Fibroblast of skin of right quadriceps (primary cell): ENCODE measurements at places on chromosomes 11 and 22.

DNA sequence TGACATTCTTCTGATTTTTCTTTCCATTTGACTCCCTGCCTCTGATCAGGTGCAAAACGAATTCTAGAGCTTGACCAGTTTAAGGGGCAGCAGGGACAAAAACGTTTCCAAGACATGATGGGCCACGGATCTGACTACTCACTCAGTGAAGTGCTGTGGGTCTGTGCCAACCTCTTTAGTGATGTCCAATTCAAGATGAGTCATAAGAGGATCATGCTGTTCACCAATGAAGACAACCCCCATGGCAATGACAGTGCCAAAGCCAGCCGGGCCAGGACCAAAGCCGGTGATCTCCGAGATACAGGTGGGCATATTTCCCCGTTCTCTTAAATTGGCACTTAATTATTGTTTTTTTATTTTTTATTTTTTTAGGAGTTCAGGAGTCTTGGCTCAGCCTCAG is 15.4 kb downstream of the XRCC6 start:
- no peak for DNase-seq

DNA sequence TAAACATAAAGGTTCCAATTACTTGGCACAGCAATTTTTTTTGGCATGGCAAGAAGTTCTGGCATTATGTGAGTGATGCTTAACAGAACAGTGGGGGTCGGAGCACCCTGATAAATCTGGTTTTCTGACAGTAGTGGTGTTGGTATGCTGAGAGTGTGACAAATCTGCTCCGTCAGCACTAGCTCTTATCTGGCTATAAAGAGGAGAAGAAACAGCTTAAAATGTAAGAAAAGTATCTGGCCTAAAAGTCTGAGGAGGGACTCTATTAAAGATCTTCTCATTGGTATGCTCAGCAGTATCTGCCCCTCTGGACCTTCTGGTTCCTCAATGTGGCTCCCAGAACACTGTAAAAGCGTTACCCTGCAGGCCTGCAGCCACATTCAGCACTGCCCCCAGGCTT is 137.4 kb downstream of the PLEKHA7 start:
- DNase-seq = no peak

DNA sequence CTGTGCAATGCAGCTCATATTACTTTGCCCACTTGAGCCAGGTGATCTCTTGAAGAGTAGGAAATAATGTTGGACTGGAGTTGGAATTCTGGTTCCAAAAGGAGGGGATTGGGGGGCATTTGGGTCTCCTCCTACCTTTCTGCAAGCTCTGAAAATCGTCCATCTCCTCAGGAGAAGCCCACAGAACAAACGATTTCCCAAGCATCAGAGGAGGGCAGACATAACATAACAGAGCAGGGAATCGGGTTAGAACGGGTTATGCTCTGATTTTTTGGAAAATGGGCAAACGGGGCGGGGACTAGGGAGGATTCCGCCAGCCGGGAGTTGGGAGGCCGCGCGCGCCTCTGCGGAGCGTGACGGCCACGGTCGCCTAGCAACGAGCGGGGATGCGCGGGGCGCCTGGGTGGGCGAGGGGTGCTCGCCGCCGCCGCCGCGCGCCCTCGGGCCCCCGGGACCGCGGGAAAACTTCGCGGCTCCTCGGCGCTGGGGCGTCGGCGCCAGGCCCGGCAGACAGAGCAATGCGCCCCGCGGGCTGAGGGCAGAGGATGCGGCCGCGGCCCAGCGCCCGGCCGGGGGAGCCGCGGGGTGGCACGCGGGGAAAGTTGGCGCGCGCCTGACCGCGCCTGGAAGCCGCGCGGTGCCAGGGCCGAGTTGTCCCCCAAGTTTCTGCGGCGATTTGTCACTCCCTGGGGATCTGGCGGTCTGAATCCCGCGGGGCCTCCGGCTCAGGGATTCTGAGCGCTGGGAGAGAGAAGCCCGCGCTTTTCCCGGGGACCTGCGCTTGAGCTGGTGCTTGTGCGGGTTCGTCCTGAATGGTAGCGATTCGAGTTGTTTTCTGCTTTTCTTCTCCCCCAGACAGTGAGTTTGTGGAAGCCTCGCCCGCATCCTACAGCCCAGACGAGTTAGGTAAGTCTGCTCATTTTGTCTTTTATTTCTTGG is 27.8 kb upstream of the AMOTL1 start:
- no peak for DNase-seq

- no peak for DNase-seq
Measured at GRCh38 chr22:32920734-32921133, 119.2 kb downstream of the TIMP3 start.

GRCh38 chr11:97118614-97119200 is 728.9 kb downstream of the JRKL start:
- no peak for DNase-seq

- DNase-seq = no peak
Measured at GRCh38 chr11:64566915-64567891, 23.8 kb upstream of the SLC22A12 start.

GRCh38 chr11:108931168-108931567 is 266.3 kb downstream of the DDX10 start:
- peak; percentile 45 for DNase-seq

- no peak for DNase-seq
Measured at GRCh38 chr11:108853864-108854263, 189.0 kb downstream of the DDX10 start.

DNA sequence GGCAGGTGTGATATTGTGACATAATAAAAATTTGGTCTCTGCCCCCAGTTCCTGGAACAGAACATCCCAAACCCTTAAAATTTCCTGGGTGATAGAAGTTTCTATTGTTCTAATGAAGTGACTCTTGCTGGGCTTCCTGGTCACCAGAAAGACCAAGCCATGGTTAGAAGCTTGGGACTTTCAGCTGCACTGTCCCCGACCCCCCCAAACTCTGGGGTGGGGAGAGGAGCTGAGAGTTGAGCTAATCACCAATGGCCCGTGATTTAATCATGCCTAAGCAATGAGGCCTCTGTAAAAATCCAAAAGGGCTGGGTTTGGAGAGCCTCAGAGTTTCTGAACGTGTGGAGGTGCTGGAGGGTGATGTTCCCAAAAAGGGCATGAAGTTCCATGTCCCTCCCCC is 54.8 kb upstream of the FTH1 start:
- DNase-seq = no peak

- no peak for DNase-seq
Measured at GRCh38 chr22:40648386-40648785, 11.9 kb upstream of the MRTFA start.

DNA sequence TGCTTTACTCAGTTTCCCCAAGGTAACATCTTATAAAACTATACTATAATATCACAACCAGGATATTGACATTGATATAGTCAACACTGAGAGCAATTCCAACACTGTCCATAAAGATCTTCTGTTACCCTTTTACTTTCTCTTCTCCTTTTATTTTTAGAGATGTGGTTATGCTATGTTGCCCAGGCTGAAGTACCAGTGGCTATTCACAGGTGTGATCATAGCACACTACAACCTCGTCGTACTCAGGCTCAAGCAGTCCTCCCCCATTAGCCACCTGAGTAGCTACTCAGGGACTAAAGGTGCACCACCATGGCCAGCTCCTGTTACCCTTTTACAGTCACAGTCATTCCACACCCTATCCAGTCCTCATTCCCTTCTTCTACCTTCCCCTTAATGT is 119.7 kb downstream of the CWF19L2 start:
- DNase-seq = no peak

DNA sequence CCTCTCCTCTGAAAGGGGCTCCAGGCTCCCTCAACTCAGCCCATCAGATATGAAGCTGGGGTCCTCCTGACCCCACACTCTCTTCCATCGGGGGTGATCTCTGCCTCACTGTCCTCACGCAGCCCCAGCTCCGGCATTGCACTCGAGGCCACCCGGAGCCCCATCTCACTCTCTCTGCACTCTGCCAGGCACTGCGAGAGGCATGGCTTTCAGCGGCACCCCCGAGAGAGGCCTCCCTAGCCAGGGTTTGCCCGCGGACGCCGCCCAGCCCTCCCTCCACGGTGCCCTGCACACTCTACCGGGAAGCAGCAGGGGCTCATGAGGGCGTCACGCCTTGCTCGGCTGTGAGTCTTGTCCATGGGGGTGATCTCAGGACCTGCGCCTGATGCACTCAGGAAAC is 436.2 kb downstream of the BRD1 start:
- DNase-seq = no peak

DNA sequence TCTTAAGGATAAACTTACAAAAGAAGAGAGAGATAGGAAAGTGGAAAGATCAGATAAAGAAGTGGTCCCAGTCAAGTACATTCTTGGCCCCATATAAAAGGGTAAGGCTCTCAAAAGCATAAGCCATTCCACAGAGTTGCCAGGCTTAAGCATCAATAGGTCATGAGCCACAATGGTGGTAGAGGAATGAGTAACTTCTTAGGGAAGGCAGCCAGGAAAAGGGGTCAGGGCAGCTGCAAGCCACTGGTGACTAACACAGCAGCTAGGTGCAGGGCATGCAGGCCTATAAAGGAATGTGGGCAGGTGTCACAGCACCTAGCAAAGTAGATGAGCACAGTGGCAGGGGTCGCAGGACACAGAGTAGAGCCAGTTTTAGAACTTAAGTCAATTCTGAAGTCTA is 302.6 kb upstream of the FAT3 start:
- no peak for DNase-seq

DNA sequence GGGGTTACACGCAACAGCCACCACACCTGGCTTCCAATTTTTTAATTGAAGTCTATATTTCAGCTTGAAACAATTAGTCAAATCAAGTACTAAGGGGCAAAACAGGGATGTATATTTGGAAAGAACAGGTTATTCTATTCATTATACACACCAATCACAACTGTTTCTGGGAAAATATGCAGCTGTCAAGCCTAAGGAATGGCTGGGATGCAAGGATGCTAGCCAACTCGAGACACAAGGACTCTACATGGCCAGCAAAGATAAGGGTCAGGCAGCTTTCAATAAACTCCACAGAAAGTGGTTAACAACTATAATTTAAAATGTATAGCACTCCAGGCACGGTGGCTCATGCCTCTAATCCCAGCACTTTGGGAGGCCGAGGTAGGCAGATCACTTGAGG is 126.8 kb upstream of the APOA1 start:
- no peak for DNase-seq

- DNase-seq = peak; percentile 27
Measured at GRCh38 chr22:40547729-40548143, 88.8 kb downstream of the MRTFA start.

DNA sequence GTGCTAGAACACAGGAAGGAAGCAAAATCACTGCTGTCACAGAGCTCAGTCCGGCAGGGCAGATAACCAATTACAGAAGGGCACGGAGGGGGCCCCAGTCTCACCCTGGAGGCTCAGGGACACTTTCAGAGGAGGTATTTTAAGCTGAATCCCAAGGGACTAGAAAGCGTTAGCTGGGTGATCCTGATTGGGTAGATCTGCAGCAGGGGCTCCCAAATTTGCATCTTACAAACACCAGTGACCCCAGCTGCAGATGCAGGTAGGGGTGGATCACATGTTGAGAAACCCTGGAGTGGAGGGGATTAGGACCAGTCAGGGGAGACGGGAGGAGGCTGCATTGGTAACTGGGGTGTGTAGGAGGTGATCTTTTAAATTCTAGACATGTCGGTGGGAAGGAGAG is 91.4 kb downstream of the CSNK2A3 start:
- no peak for DNase-seq

DNA sequence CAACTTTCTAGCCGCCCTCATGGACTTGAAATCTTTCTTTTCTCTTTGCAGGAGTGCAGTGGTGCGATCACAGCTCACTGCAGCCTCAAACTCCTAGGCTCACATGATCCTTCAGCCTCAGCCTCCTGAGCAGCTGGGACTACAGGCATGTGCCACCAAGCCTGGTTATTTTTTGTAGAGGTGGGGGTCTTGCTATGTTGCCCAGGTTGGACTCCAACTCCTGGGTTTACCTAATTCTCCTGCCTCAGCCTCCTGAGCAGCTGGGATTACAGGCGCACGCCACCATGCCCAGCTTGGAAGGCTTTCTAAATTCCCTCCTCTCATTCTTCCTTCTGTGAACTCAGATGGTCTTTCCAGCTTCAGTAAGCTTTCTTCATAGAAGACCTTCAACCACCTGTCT is 4.7 kb upstream of the APOA1 start:
- no peak for DNase-seq

- no peak for DNase-seq
Measured at GRCh38 chr11:119297938-119298337, 19.0 kb downstream of the MCAM start.

DNA sequence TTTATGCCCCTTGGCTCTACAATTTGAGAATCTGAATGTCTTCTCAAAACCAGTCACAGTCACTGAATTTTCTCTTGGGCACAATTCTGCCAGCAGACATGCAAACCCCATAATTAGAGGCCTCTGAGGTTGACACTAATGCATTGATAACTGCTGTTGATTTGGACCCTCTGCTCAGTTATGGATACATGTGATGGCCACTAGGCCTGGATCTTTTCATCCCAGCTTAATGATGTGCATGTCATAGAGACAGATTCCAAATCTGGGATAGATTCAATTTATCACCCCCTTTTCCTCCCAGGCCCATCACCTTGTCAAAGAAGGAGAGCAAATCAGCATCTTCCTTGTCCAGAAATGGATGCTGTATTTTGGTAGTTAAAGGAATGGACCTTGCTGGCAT is 92.2 kb downstream of the C11orf91 start:
- DNase-seq = no peak

DNA sequence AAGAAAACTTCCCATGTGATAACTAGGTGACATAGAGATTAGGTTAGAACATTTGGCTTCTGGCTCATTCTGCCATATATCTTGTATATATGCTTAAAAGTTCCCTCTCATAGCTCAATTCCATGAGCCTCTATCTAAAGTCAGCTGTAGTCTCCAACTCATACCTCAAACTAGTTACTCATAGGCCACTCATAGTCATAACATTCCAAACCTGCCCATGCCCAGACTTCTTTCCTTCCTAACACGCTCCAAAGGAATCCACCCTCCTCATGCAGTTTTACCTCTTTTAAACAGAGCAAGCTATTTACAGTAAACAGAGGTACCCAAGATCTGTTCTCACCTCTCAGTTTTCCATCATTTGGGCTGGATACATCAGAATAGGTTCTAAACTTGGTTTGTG is 39.4 kb downstream of the GLYATL2 start:
- DNase-seq = no peak

DNA sequence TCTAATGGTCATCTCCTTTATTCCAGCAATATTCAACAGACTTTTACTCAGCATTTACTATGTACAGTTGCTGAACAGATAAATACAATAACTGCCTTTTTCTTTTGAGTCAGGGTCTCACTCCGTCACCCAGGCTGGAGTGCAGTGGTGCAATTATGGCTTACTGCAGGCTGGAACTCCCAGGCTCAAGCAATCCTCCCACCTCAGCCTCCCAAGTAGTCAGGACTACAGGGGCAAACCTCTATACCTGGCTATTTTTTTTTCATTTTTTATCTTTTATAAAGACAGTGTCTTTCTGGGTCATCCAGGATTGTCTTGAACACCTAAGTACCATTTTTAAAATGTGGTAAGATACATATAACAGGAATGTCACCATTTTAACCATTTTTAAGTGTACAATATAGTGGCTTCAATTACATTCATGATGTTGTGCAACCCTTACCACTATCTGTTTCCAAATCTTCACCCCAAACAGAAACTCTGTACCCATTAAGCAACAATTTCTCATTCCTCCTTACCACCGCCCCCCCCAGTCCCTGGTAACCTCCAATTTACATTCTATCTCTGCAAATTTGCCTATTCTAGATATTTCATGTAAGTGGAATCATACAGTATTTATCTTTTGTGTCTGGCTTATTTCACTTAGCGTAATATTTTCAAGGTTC is 67.8 kb downstream of the MIAT start:
- no peak for DNase-seq

- DNase-seq = no peak
Measured at GRCh38 chr11:130765406-130765805, 150.9 kb downstream of the SNX19 start.

- no peak for DNase-seq
Measured at GRCh38 chr11:95495706-95496105, 264.7 kb upstream of the SESN3 start.

GRCh38 chr11:15780382-15780781 is 576.0 kb downstream of the SOX6 start:
- no peak for DNase-seq
